NCI-H2081 (cell line): ENCODE measurements at places on chromosomes 12 and 14.

DNA sequence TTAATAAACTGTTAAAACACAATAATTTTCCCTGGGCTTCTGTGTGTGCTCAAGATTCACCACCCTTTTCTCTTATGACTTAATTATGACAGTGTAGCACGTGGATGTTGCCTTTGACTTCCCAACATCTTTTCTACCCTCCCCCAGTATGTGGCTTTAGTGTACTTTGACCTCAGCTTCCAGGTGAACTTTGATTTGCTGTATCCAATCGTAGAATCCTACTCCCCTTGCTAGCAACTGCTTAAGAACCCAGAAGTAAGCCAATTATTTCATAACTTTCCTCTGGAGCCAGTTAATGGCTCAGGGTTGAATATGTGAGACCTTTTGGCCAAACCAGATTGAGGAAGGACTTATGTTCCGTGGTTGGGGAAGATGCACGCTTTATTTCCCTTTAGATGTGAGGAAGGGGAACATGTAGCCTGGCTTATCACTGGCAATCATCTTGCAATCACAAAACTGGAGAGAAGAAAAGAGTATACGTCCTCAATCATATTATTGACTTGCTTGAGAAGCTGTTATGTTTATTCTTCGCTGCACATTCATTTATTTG lies 259.6 kb upstream of the ATP2B1 start:
- no peak for DNase-seq

DNA sequence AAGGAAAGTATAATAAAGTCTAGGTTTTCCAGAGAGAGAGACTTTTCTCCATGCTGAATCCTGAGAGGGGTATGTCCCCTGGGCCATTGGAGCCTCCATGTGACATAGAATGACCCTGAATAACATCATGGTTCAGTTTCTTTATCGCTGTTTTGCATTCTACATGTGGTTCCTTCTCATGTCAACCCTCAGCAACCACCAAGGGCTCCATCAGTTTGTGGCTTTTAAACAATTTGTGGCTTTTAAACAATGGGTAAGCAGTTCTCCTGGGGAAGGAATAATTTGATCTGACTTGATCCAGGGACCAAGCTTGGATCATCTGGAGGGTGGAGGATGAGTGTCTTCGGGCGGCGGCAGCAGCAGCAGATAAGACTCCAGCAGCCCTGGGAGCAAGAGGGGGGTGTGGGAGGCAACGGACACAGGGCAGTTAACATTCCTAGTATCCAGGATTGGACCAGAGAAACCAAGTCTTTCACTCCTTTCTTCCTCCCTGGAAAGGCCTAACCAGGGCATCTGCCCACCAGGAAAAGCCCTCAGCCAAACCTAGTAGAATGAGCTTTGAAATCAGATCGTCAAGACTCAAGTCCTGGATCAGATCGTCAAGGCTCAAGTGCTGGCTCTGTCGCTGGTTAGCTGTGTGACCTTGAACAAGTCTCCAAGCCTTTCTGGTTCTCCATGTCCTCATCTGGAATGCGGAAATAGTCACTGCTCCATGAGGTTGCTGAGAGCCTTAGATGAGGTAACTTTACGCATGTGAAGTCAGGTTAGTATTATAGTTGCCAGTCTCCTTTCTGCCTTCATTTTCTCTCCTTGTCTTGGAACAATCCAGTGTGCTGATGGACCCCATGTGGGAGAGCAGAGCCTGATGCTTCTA lies 27.8 kb upstream of the FAM222A start:
- no peak for DNase-seq

- DNase-seq, result no peak
Measured at GRCh38 chr14:51342226-51342625, 102.2 kb downstream of the TMX1 start.

DNA sequence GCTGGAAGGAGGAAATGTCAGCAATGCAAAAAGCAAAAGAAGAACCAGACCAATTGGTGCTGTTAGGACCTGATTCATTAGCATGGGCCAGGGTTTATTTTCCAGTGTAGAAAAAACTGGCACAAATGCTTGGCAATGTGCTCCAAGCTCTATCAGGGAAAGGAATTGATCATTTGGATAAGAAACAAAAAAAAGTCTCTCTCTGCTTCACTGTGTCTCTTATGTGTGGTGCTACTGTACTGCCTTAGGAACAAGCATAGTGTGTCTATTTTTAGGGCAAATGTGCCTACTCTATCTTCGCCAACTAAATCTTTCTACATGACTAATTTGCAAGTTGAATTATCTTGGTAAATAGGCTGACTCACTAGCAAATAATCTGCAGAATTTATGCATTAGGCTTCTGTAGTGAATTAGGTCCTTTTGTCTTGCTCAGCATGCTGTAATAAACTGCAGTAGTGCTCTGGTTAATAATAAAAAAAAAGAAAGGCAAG lies 236.7 kb downstream of the MDGA2 start:
- DNase-seq, result no peak

DNA sequence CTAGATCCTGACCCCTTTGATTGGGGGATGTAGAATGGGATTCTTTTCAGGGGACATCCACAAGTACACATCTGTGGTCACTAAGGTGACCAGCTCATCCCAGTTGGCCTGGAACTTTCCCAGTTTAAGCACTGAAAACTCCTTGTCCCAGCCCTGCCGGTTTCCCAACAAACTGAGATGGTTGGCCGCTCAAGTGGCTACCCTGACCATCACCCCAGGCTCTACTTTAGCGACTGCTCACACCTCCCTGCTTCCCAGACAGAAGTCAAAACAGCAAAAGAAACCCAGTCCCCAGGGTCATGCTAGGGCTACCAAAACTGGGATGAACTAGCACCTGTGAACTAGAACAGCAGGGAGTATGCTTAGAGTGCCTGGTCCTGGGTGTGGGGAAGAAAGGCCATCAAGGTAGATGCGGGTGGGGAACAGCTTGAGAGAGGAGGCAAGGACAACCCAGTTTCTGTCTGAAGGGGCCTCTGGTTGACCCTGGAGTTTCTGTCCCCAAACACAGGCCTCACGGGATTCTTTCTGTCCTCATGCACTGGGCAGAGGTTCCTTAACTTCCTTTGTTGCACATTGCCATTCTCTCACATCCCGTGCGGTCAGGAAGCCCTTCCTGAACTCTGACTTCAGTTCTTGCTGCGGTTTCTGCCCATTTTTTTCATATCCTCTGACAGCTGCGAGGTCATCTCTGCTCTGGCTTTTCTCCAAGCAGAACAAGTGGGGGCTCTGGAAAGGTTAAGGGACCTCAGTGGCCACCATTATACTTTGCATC lies 1.6 kb downstream of the LTB4R start:
- no peak for DNase-seq

DNA sequence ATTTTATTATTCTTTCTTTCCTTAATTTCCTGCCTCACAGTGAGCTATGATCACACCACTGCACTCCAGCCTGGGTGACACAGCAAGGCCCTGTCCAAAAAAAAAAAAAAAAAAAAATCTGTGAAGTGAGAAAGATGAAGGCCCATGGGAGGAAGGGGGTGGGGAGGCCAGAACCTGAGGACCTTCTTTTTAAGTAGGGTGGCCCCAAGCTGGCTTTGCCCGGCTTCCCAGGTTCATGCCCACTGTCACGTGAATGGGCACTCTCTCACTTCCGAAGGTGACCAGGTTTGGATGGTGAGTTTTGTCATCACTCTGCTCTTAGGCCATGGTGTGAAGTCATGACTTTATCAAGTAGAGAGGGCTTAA lies 82.3 kb downstream of the TNFAIP2 start:
- no peak for DNase-seq

DNA sequence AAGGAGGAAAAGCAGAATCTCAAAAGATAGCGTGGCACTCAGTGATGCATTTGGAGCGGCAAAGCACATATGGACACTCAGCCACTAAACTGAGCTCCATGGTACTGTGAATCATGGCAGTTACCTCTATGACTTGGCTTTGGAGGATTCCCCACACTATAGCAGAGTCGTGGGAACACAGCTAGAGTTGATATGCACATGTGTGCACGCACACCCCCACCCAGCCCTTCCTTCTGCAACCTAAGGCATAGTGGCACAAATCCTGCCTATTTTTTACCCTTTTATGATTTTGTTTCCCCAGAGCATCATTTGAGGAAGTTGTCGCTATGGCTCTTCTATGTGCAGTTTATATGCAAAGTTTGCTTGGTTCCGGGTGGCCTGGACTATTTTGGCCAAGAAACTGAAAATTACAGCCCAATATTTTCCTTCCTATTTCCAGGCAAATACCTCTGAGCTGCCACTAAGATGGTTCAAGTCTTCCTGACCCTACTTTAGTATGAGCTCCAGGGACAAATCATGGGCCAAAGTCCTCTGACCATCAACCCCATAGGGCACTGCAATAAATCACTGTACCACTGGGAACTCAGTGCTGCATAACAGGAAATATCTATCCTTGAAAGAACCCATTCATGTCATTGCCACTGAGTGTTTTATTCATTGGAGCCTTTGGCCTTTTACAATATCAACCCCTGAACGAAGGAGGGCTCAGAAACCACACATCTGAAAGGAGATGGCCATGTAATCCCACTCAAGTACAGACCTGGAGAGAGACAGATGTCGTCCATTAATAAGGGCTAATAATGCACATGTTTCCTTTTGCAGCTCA lies 177.5 kb downstream of the EGLN3 start:
- no peak for DNase-seq

GRCh38 chr12:103046154-103046553 lies 88.7 kb downstream of the ASCL1 start:
- no peak for DNase-seq

GRCh38 chr12:7557227-7557626 lies 53.6 kb upstream of the CD163 start:
- DNase-seq, result no peak

- no peak for DNase-seq
Measured at GRCh38 chr12:86658303-86658702, 402.1 kb upstream of the MGAT4C start.

GRCh38 chr14:44940944-44941343 lies 20.8 kb downstream of the KLHL28 start:
- no peak for DNase-seq

- DNase-seq, result no peak
Measured at GRCh38 chr12:19230299-19230866, 100.8 kb downstream of the PLEKHA5 start.

- no peak for DNase-seq
Measured at GRCh38 chr14:20376071-20376588, 32.7 kb downstream of the PARP2 start.

DNA sequence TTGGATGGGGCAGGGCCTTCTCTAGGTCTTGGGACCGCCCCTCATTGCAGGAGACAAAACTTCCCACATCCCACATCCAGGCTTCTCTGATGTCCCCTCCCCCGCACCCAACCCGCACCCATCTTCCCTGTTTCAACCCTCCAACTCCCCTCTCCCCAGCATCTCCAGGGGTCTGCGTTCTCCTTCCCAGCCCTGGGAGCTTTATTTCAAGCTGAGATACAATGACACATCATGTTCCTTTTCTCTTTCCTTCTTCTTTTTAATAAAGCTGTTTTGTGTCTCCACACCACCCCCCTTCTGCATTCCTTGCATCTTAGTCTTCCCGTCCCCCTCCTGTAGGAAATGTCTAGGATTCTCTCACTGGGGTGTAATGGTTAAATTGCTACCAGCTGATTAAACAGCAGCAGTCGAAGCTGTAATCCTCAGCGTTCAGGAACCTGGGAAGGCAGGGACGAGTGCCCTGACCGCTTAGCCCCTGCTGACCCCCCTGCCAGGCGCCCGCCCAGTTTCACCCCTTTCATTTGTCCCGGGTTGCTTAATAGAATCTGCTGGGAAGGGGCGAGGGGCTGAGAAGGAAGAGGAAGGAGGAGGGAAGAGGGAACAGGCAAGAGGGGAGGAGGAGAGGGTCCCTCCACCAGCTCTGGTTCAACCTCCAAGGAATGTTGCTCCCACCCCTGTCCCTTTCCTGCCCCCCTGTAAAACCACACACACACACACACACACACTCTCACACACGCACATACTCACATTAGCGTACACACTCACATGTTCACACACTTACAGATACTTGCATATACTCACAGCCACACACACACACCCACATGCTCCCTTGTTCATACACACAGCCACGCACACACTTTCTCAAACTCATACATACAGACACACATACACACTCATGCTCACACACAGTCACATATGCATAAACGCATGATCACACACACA lies 104.5 kb upstream of the MED13L start:
- DNase-seq, result no peak

- no peak for DNase-seq
Measured at GRCh38 chr14:74801396-74801795, 38.3 kb downstream of the YLPM1 start.

DNA sequence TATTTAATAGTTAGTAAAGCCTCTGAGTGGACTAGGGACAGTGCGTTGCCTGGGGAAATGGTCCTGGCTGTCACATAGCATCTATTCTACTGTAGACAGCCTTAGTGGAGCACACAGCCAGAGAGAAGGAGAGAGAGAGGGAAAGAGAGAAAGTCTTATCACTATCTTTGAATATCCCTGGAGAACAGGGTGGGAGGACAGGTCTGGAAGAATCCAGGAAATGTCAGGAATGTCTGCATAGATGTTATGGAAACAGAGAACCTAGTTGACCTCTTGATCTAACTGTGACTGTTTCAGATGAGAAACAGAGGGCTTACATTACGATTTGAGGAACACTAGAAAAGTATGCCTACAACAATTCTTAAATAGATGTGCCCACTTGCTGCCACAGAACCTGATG lies 92.8 kb downstream of the SLC15A5 start:
- DNase-seq, result no peak

GRCh38 chr12:94280063-94280462 lies 131.7 kb downstream of the PLXNC1 start:
- DNase-seq, result no peak

DNA sequence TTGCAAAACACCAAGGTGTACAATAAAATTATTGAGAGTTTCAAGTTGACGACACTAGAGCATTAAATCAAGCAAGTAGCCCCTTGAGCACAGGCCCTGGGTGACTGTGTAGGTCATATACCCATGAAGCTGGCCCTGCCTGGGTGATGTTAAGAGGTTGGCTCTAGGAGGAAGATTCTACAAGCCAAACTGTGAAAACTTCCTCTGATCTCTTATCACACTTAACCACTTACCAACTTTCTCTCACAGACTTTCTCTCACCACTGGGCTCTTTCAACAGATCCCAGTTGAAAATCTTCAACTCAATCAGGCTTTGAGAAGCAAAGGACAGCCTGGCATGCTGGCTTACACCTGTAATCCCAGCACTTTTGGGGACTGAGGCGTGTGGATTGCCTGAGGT lies 186.9 kb upstream of the BTG1 start:
- DNase-seq, result no peak

DNA sequence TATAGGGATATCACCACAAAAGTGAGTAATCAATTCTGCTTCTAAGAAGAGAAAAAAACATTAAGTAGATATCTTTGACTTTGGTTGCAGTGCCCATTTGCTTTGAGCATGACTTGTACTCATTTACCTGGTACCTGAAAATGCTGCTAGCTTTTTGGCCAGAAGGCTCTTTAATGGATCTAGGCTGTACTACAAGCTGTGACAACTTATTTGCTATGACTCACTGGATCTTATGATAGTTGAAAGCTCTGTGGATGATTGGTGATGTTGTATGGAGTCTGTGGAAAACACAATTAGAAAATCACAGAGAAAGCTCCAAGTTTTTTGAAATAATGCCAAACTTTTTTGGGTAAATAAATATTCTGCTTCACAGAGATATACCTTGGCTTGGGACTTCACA lies 960.9 kb upstream of the FBXO33 start:
- DNase-seq, result no peak
